Stimulated activated CD8-positive, alpha-beta memory T cell treated with anti-CD3 and anti-CD28 coated beads, Interleukin-4, amount 100 ng/mL, for 4 hours (primary cell): ENCODE measurements at places on chromosomes 3 and 15.
A peak's percentile ranks its signal among the peaks of the same experiment; 100 is the strongest.

DNA sequence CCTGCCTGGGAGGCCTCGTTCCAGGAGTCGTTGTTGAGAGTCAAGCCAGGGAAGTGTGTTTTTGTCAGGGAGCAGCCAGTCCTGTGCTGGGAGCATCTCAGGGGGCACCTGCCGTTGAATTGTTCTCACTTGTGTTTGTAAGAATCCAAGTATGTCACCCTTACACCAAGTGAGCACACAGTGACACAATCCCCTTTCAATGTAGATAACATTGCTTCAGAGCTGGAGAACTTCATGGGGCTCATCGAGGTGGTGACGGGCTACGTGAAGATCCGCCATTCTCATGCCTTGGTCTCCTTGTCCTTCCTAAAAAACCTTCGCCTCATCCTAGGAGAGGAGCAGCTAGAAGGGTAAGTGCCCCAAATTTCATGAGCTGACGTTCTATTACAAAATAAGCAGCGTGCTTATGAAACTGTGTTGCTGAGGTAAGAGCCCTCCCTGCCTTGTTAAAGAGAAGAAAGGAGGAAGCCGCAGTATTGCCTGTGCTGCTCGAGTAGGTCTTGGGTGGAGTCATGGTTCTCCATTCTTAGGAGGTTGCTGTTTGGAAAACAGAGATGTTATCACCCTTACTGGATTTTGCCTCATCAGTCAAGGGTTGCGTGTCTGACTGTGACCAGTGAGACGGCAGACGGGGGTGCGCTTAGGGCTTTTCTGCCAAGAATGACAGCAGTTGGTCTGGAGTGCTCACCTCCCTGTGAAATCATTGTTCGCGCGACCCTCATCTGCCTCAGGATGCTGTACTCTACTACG lies 108.1 kb downstream of the PGPEP1L start:
- no peak for DNase-seq

DNA sequence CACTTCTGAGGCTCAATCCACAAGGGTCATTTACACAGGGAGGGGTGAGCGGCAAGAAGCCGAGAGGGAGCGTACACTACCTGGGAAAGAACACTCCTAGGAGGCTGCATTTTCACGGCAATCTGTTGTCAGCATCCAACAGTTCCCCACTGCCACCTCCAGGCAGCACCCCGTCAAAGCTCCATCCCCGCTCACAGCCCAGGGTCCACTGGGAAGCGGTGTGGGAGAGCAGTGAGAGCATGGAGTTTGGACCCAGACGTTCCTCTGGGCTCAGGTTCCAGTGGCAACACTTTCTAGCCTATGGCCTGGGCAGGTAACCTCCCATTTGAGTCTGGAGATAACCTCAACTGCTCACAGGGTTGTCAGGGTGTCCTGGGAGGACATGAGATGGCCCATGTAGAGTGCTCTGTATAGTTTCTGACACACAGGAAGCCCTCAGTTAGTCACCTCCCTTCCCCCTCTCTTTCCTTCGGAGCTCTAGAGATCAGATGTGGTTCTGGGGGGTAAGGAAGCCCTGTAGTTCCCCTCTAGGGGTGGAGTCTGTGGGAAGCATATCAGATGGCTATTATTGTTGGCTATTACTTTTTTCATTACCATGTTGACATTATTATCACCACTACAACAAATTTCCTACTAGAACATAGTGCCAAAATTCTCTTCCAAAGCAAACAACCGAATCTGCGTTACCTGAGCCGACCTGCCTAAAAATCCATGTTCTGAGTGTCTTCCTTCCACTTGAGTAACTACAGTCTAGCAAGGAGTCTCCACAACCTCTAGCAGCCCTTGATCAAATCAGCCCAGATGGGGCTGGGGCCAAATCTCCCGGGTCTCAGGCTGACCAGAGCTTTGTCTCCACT lies 29.1 kb downstream of the RUVBL1 start:
- DNase-seq, result no peak

GRCh38 chr3:76724706-76725105 lies 315.2 kb upstream of the ROBO2 start:
- DNase-seq, result no peak

DNA sequence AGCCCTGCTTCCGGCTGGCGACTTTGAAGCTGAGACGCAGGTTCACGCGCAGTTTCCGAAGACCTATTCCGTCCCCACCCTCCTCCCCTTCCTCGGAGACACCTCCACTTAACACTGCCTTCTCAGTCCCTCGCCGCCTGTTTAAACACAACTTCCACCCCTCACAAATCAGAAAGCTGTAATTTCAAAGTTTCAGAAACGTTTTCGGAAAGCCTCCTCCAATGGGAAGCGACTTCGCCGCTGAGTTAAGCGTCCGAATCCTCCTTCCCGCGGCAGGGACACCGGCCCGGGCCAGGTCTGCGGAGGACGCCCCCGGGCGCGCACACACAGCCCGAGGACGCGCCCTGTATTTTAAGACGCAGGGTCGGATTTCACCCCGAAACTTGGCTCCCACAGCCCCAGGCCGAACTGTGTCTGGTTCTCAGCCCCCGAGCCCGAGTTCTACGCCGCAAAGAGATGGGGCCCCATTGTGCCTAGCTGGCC lies 559 bp upstream of the LRRN1 start:
- no peak for DNase-seq

DNA sequence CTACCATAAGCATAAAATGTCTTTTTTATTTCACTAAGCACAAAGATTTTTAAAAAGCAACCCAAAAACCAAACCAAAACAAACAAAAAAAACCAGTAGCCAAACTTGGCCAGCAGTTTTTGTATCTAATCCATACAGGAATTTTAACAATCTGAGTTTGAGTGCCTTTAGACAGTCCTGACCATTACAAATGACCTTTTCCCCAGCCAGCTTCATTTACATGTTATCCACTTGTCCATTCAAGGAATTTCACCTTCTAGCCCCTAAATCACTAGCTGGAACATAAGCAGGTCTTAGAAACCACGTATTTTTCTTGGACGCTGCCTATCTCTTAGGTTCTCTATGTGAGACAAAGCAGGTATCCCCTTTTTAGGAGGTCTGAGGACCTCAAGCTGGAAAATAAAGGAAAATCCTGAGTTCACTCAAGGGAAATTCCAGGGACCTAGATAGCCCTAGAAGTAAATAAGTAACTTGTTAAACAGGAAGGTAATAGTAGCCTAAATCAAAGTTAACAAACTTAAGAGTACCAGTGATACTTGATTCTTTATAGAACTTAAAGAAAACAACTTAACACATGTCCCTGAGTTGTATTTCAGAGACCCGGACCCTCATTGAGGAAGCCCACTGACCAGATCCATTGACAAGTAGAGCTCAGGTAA lies 34.2 kb downstream of the CIP2A start:
- no peak for DNase-seq

DNA sequence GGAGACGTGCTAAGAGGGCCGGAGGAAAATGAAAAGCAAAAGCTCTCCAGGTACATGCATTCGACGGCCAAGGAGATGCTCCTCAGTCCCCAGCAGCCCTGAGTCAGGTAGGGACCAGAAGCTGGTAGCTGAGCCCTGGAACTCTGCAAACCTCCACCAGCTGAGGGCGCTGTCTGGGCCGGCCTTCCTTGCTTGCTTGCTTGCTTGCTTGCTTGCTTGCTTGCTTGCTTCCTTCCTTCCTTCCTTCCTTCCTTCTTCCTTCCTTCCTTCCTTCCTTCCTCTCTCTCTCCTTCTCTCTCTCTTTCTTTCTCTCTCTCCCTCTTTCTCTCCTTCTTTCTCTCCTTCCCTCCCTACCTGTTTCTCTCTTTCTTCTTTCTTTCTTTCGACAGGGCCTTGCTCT lies 94.6 kb upstream of the RASGRF1 start:
- no peak for DNase-seq

DNA sequence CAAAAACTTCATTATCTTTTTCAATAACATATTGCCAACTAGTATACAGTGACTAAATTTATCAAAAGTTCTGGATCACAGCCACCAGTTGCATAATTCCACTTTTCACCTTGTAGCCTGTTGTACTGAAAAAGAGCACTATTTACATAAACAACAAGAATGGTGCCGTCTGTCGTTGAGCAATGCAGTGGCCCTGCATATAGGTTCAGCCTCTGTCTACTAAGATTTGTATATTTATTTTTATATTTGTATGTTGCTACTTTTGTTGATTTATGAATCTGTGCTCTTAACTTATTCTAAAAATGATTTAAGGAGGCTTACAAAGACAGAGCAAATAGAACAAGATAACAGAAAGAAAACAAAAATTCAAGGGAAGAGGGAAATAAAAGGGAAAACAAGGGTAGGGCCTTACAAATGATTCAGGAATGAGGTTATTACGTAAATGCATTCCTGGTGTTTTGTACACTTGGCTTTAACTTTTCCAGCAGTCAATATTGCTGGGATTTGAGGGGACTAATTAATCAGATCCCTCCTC lies 257.6 kb upstream of the STT3B start:
- no peak for DNase-seq

GRCh38 chr3:138901567-138901966 lies 45.4 kb downstream of the FOXL2 start:
- no peak for DNase-seq

GRCh38 chr15:76058714-76059319 lies 968 bp upstream of the TMEM266 start:
- DNase-seq, result peak; percentile 1

- DNase-seq, result no peak
These were observed 35.4 kb downstream of the ARHGAP31 start for GRCh38 chr3:119329551-119329950.

- DNase-seq, result no peak
These were observed 1.2 kb downstream of the KIF23 start for GRCh38 chr15:69415381-69415780.
